ENCODE measurements at places on chromosomes 2 and 18. TPM values are rescaled to one million over a fixed set of nuclear protein-coding genes. Genes with fewer than 3 reads are reported as not detected.

Gene MROH2A
- total RNA-seq: not detected

Gene SH2D6
- total RNA-seq: not detected

Gene NETO1
- total RNA-seq: not detected

Gene UGT1A9
- not detected for total RNA-seq

Gene MALL
- 38.5 TPM for total RNA-seq

Gene HOXD1
- 9.8 TPM for total RNA-seq

Gene UGT1A8
- not detected for total RNA-seq

Gene MITD1
- 13.3 TPM for total RNA-seq

Gene BOLL
- total RNA-seq: not detected

Gene PPP1R1C
- total RNA-seq: not detected

Gene SNTG2
- total RNA-seq: 9.9 TPM

Gene CD302
- total RNA-seq: 30.9 TPM

Gene PSMA8
- not detected for total RNA-seq

Gene IL18R1
- total RNA-seq: 1.9 TPM

Gene UPP2
- total RNA-seq: not detected

Gene SFXN5
- total RNA-seq: 9.3 TPM

Gene EDAR
- not detected for total RNA-seq

Gene SANBR
- 10.7 TPM for total RNA-seq

Gene C1QL2
- total RNA-seq: 11.6 TPM

Gene HMSD
- total RNA-seq: not detected

Gene MC4R
- not detected for total RNA-seq

Gene RND3
- total RNA-seq: 10.7 TPM

Gene SMPD4
- 185 TPM for total RNA-seq

Gene POTEI
- total RNA-seq: not detected

Gene ACMSD
- not detected for total RNA-seq
